Panc1 (cell line): ENCODE measurements at places on chromosomes 3 and 15.

DNA sequence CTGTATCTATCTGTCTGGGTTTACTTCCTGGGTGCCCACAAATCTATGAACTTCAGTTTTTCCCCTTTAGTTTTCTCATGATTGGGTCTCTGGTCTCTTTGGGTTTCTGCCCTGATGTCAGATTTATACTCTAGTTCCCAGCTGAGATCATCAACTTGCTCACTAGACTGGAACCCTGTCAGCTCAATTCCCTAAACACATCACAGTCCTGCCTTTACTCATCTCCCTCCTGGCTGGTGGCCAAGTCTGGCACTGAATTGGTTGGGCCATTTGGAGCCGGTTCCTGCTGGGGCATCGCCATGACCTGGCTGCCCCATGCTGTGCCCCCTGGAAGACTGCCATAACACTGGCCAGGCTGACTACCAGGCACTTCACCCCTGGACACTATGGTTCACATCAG is 345.3 kb downstream of the CHST2 start:
- DNase-seq, result no peak

- no peak for DNase-seq
These were observed 67.6 kb downstream of the SMAD3 start for GRCh38 chr15:67133026-67133425.

- DNase-seq, result no peak
These were observed 8.8 kb downstream of the ARL13B start for GRCh38 chr3:93988764-93989163.

DNA sequence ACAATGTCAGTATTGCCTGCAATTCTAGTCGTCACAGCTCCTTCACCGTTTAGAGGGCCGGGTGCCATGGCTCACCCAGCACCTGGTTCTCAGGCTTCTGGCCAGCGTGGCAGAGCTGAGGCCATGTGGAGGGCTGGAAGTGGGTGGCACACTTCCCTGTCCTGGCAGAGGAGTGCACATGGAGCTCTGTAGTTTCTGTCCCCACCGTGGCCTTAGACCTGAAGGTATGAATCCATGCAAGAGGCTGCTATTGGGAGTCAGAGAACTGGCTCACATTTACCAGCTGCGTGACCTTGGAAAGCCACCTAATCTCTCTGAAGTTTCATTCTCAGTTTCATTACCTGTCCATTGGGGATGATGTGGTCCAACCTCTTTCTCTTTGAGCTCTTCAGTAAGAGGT is 22.2 kb downstream of the EPHB1 start:
- DNase-seq, result no peak

GRCh38 chr3:147139341-147139740 is 267.0 kb downstream of the ZIC4 start:
- DNase-seq, result no peak

GRCh38 chr3:73321286-73321999 is 260.0 kb downstream of the EBLN2 start:
- no peak for DNase-seq
